ENCODE measurements at places on chromosomes 2 and 18.

- peak; percentile 82 for DNase-seq
Observed at GRCh38 chr18:9101730-9102507, 580 bp upstream of the NDUFV2 start.

- no peak for DNase-seq
Observed at GRCh38 chr2:109129356-109129920, 433 bp downstream of the SH3RF3 start.

GRCh38 chr2:200310545-200310971, 4.1 kb downstream of the SPATS2L start:
- no peak for DNase-seq

- DNase-seq: no peak
Observed at GRCh38 chr18:79748321-79749180, 49.2 kb upstream of the KCNG2 start.

- DNase-seq: no peak
Observed at GRCh38 chr2:101263377-101263800, 10.7 kb downstream of the CNOT11 start.

- DNase-seq: no peak
Observed at GRCh38 chr18:41096504-41096903, 858.5 kb upstream of the PIK3C3 start.

GRCh38 chr18:31996007-31996406, 22.6 kb upstream of the RNF125 start:
- no peak for DNase-seq

- DNase-seq: peak; percentile 39
Observed at GRCh38 chr18:7370802-7371201, 139.9 kb downstream of the LRRC30 start.

DNA sequence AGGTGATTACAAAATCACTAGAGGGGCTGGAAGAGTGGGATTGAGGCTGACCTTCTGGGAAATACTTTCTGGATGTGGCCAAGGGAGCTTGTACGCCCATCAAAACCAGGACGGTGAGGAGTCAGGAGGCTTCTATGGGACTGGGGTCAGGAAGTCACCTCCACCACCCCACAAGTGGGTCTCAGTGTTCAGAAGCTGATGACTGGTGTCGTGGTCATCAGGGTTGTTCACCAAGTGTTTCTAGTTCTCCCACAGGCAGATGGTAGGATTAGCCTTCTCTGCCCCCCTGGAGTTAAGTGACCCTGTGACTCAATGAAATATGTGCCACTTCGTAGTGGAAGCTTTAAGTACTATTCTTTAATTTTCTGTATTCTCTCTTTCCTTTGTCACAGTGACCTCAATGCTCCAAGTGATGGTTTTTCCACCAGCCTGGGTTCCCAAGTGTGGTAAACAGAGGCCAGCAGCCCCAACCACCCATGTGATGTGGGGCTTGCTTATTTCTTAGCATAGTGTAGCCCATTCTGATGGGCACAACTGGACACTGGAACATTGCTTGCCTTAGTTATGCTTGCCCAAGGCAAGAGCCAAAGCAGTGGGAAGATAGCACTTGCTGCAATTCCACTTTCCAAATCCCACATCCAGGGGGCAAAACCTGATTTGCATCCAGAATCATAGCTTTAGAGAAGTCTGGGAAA, 258.8 kb downstream of the CYP26B1 start:
- no peak for DNase-seq

- DNase-seq: no peak
Observed at GRCh38 chr2:61948661-61949457, 43.4 kb downstream of the COMMD1 start.

- DNase-seq: no peak
Observed at GRCh38 chr2:106299696-106300095, 105.6 kb upstream of the UXS1 start.

Data from GF-D8 (cell line).